ENCODE measurements at places on chromosomes 4 and X. TPM values are rescaled to one million over a fixed set of nuclear protein-coding genes. Genes with fewer than 3 reads are reported as not detected.

DNA sequence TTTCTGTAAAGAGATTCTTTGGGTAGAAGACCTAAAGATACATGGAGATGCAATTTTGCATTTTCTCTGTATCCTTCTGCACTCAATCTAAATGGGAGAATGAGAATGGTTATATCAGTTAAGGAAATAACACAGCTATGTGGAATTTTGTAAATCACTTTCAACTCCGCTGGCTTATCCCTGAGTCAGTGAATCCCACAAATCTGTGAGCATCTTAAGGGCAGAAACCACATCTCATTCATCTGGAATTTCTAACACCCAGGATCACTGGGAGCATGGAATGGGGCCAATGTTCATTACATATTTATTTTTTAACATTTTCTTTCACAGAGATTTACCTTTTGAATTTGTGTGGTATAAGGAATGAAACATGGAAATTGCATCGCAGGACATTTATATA lies 167.8 kb downstream of the CFAP47 start:
- no peak for DNase-seq

Gene ABHD18
- 7.4 TPM for polyA plus RNA-seq

DNA sequence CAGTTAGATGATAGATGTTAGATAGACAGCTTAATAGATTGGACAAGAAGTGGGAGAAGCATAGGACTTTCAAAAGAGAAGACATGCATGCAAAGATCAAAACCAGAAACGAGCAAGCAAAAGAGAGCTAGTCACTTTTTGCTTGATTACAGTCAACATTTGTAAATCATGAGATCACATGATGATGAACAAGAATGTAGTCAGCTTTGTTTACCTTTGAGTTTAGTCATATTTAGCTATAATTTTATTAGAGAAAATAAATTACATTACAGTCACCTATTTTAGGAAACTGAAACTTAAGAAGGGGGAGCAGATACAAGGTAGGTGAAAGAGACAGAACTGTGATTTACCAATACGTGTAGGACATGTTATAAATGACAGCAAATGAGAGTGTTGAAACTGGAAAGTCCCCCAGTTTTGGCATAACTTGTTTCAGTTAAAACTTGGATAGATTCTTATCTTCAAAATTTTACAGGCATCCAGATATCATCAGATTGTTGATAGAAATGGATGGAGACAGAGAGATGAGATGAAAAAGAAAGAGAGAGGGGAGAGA lies 1083.1 kb upstream of the PCDH10 start:
- DNase-seq: no peak

- no peak for DNase-seq
Observed at GRCh38 chr4:113620032-113620431, 141.5 kb downstream of the CAMK2D start.

- DNase-seq: no peak
Observed at GRCh38 chr4:95289028-95289634, 259.6 kb downstream of the UNC5C start.

DNA sequence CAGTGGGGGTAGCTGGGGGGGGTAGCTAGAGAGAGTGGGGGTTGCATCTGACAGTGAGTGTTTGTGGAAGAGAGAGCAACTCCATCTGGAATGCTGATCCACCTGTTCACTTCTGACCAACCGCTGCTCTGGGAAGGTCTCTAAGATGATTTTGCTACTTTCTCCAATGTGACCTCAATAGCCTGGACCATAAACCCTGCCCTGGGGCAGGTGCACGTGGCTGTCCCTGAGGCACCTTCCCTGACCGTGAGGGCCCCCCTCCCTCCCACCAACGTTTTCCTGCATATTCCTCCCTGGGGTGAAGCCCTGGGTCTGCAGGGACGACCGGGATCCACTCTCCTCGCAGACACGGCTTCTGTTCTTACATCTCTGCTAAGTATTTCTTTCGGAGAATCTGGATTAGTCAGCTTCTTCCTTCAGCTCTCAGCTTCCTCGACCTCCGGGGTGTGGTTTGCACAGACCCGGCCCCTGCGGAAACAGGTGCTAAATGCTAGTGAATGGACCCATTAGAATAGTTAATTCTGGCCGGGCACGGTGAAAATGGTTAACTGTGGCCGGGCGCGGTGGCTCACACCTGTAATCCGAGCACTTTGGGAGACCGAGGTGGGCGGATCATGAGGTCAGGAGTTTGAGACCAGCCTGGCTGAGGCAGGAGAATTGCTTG lies 21.4 kb upstream of the PLCXD1 start:
- peak; percentile 56 for DNase-seq

- no peak for DNase-seq
Observed at GRCh38 chr4:60588556-60588955, 611.6 kb upstream of the ADGRL3 start.

Gene TMEM35A
- not detected for polyA plus RNA-seq

Measured in sigmoid colon (tissue), 7 donors.